Right kidney (tissue), 9 donors: ENCODE measurements at places on chromosomes 12 and 14.

DNA sequence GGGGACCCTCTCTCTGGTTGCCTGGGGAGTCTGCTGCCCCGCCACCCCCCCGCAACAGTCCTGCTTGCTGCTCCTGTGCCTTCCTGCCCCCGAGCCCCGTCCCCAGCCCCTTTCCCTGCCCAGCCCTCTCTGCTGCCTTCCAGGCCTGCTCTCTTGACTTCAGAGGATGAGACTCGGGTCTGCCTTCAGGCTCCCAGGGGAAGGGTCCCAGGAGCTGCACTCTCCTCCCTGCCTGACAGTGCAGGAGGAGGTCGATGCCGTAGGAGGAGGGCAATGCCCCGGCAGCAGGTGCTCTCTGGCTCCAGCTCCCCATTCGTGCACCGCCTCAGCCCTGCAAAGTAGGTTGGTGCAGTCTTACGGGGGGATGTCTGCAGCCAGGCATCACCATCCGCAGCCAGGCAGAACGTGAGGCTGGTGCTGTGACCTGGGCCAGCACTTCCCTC, 185.1 kb upstream of the C14orf180 start:
- DNase-seq: no peak

GRCh38 chr12:102067574-102068258, 5.9 kb upstream of the WASHC3 start:
- no peak for DNase-seq

- no peak for DNase-seq
These were observed 67.3 kb upstream of the VRK1 start for GRCh38 chr14:96729889-96730288.

GRCh38 chr14:67683842-67684241, 9.4 kb upstream of the VTI1B start:
- no peak for DNase-seq

DNA sequence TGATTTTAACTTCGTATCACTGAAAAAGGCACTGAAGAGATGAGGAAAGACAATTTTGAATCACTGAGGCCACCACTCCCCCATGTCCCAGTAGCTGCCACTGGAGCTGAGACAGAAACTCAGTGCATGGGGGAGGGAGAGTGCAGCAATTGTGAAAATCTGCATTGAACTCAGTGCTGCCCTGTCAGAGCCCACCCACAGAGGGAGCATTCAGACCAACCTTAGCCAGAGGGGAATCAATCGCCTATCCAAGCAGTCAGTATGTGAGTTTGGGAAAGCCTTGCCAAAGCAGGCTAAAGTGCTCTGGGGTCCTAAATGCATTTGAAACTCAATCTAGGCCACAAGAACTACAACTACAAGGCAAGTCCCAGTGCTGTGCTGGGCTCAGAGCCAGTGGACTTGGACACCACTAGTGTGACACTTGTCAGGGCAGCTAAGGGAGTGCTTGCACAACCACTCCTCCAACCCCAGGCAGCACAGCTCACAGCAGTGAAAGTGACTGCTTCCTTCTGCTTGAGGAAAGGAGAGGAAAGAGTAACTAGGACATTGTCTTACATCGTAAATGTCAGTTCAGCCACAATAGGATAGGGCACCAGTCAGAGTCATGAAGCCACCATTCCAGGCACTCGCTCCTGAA, 13.3 kb downstream of the RNASE3 start:
- DNase-seq: no peak

- peak; percentile 2 for DNase-seq
These were observed 72.0 kb downstream of the C12orf56 start for GRCh38 chr12:64318605-64319004.
